ENCODE measurements at places on chromosomes 7 and 10.

DNA sequence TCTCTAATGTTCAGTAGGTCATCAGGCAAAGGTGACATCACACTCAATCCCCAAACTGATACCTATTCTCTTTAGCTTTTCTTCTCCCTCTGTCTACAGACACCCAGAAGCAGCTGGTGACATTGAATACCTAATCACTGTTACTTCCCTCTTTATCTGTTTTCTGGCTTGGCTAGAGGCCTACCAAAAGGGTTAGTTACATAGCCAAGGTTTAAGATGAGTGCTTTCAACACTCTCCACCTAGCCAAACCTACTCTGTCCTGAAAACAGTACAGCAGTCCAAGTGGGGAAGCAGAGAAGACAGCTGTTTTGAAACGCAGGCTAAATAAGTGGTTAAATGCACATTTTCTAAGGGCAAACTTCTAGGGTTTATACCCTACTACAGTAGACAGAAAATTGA is 39.4 kb downstream of the CCNJ start:
- no peak for DNase-seq

DNA sequence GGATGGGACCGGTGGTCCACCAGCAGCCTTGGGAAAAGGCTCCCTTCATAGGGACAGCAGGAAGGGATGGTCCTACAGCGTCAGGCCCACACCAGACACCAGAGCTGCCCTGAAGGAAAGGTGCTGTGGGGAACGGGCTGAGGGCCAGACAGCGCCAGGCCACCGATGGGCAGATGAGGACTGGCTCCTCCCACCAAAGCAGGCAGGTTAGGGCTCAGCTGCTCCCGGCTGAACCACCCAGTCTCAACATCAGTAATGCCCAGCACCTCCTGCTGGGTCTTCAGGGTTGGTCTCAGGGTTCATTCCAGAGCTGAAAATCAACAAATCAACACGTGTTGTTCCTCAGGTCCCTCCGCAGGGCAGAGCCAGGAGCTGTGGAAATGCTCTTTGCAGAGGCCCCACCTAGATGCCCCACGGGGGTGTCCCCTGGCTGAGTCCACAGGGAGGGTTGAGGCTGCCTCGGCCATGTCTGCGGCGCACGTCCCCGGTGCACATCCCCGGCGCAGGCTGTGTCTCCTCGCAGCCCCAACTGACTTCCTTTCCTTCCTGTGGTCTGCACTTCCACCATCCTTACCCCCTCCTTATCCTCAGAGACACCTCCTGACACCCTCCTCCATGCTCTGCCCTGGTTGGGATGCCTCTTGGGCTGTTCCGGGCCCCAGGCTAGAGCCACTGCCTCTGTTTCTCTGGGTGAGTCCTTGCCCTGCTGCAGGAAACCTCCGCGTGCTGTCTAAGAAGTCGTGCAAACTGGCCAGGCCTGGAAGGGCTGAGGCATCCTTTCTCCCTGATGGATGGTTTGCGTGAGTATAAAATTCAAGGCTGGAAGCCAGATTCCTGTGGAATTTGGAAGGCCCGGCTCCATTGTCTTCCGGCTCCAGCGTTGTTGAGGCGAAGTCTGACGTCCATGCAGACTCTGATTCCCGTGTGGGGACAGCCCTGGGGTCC is 32.8 kb upstream of the CFAP46 start:
- DNase-seq, result no peak

DNA sequence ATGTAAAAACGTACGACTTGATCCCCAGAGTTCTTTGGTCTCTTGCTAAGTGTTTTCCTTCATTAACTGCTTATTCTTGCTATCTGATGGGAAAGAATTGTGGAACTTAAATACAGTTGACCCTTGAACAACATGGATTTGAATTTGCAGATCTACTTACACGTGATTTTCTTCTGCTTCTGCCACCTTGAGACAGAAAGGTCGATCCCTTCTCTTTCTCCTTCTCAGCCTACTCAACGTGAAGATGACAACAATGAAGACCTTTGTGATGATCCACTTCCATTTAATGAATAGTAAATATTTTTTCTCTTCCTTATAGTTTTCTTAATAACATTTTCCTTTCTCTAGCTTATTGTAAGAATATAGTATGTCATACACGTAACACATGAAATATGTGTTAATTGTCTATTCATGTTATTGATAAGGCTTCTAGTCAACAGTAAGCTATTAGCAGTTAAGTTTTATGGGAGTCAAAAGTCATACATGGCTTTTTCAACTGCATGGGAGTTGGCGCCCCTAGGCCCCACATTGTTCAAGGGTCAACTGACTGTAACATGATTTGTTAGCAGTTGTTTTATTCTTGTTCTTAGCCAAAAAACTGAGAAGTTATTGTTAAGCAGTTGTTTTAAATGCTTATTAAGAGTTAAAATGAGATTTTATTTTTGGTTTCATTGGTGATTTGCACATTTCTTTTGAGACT is 11.2 kb downstream of the MKLN1 start:
- DNase-seq, result no peak

- DNase-seq, result no peak
Observed at GRCh38 chr7:84614821-84615501, 420.4 kb upstream of the SEMA3A start.

GRCh38 chr7:130887182-130887956 is 153.4 kb upstream of the KLF14 start:
- no peak for DNase-seq

DNA sequence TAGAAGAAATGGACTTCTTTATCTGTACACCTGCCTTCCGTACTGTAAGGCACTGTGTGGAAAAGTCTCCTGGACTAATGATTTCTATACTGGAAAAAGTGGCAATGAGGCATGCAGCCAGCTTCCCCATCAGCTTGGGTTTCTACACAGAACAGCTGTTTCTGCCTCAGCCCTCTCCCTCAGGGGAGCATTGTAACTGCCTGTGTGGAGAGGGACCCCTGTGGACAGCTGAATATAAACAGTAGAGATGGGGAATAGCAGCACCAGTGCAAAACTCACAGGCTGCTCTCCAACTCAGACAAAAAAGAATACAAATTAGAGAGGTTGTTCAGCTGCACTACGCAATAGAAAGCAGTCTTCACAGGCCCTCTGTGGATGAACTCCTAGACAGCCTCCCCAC is 451.3 kb upstream of the MBL2 start:
- DNase-seq, result no peak

GRCh38 chr10:73998929-73999691 is 1.2 kb downstream of the VCL start:
- peak; percentile 71 for DNase-seq

DNA sequence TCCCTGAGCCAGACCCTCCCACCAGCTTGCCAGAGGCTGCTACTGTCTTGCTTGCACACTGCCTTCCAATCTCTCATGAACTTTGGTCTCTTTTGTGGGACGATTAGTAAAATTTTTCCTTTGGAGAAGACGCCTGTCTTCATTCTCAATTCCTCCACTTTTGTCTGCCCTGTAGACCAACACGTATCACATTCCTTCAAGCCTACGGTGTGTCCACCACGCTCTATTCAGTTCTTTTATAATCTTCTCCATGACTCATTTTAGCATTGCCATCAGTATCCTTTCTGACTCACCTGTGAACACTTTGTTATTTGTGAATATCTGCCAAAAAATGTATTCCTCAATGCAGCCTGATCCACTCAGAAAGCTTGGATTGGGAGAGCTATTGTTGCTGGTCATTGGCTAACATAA is 1.4 kb downstream of the GIMAP5 start:
- DNase-seq, result no peak

- DNase-seq, result no peak
Observed at GRCh38 chr10:97689559-97690020, 2.5 kb upstream of the AVPI1 start.

- no peak for DNase-seq
Observed at GRCh38 chr7:107173691-107174406, 5.0 kb downstream of the HBP1 start.

DNA sequence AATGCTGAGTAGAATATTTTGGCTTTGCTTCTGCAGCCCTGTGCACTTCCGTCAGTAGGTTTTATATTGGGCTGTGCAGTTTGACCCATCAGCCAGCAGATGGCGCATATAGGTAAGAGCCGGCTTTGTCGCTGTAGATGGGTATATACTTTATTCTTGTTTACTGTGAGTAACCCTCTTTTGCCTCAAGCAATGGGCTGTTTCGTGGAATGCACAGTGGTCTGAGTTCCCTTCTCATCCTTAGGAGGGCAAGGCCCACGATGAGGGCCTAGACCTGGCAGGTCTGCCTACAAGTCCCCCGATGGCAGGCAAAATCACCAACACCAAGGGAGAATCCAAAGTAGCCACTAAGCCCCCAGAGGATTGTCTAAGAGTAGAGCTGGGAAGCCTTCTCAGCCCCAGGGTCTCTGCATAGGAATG is 1002.9 kb upstream of the KCND2 start:
- no peak for DNase-seq

- no peak for DNase-seq
Observed at GRCh38 chr10:37495415-37495814, 362.0 kb downstream of the ZNF248 start.

- DNase-seq, result no peak
Observed at GRCh38 chr7:1548438-1548831, 7.6 kb downstream of the TMEM184A start.

DNA sequence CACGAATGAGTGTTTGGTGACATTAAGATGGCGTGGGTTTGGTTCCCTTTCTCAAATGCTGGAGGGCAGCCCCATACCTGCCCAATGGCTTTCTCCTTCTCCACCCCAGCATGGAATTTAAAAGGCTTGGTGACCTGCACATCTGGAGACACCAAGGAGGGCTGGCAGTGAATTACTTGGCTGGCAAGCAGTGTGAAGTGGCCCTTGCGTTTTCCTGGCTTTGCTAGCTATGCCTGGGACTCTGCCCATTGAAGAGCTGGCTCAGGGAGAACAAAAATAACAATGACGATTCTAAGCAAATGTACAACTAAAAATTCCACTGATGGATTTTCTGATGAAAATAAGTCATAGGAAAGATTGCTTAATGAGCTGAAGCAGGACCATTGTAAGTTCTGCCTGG is 203.7 kb downstream of the CYP26A1 start:
- no peak for DNase-seq

DNA sequence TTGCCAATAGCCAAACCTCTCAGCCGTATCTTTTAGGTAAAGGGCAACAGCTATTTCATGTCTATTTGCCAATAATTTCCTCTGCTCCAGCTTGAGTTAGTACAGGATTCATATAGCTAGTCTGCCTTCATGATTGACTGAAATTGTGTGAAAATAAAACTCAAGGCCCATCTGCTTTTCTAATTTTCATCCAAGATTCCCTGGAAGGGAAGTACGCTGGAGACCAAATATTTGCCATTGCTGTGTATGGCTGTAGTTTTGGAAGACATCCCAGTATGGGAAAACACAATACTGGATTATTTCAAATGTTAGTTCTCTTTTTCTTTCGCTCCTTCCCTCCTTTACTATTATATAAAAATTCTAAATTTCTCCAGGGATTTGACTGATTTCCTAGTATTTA is 652.4 kb downstream of the CNTNAP2 start:
- DNase-seq, result no peak

DNA sequence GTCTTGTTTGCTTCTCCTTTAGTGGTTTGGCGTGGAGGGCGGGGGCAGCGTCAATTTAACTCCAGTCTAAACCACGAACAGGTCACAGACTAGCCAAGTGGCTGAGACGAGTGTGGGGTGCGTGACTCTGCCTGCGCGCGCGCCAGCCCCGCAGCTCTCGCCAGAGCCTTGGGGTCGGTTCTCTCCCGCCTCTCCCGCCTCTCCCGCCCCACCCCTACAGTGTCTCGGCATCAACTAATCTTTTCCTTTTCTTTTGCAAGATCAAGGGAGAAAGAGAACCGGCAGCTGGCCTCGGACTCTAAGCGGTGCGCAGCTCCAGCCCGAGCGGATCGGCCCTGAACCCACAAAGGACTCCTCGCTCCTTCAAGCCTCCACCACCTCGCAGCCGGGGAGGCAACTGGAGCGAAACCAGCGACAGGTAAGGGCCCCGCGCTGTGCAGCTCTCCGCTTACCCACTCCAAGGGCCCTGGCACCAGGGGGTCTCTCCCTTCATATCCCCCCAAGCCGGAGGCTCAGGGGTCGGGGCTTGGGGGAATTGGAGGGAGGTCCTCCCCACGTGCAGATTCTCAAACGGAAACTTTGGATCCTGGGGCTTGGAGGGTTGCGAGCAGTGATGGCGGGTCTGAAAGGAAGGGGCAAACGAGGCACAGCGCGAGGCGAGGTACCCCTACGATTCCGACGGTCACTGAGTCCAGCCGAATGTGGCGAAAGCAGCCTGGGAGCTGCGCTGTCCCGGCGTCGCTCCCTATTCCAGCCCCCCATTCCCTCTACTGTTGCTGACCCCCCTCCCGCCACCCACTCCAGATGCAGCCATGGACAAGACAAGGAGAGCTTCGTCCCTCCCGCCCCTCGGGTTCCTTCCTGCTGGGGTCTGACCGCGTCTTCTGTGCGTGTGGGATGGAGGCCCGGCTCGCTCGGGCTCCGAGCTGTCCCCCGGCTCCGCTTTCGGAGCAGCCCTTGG is 829 bp downstream of the CHRM2 start:
- peak; percentile 21 for DNase-seq

DNA sequence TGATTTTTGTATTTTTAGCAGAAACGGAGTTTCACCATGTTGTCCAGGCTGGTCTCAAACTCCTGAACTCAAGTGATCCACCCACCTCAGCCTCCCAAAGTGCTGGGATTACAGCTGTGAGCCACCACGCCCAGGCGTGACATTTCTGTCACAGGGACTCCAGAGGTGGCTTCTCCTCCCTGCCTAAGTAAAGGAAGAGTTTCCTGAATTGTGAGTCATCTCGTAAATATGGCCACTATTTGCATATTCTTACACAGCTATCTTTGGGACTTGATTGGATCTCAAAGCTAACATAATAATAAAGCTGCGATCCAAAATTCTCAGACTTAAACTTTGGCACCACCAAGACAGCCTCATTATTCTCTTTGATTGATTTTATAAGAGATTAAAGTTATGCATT is 50.1 kb downstream of the ADARB2 start:
- DNase-seq, result no peak

GRCh38 chr10:72746426-72747363 is 54.8 kb downstream of the MCU start:
- no peak for DNase-seq

- peak; percentile 22 for DNase-seq
Observed at GRCh38 chr10:30238836-30239235, 110.2 kb downstream of the MTPAP start.

GRCh38 chr10:23174074-23174976 is 17.8 kb upstream of the PTF1A start:
- DNase-seq, result no peak

Data from heart right ventricle (tissue), 16 donors.